ENCODE measurements at places on chromosomes 3 and 15.

GRCh38 chr15:39066677-39067076 lies 502.1 kb upstream of the RASGRP1 start:
- DNase-seq, result no peak

GRCh38 chr3:149744151-149744550 lies 8.1 kb downstream of the COMMD2 start:
- DNase-seq, result no peak

DNA sequence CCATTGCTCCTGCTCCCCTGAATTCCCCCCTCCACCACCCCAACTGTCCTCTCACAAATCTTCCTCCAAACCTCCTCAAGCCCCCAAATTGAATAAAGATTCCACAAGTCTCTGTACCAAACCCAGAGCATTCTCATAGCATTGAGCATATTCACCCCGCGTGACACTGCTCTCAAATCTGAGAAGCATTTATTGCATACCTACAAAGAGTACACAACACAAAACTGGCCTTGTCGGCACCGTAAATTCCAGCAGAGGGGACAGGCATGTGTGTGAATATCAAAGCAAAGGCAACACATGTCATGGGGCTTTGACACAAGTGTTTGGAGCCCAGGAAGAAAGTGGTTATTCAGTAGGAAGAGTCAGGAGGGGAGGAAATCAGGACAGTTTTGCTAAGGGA lies 2.6 kb downstream of the CLDN18 start:
- DNase-seq, result no peak

DNA sequence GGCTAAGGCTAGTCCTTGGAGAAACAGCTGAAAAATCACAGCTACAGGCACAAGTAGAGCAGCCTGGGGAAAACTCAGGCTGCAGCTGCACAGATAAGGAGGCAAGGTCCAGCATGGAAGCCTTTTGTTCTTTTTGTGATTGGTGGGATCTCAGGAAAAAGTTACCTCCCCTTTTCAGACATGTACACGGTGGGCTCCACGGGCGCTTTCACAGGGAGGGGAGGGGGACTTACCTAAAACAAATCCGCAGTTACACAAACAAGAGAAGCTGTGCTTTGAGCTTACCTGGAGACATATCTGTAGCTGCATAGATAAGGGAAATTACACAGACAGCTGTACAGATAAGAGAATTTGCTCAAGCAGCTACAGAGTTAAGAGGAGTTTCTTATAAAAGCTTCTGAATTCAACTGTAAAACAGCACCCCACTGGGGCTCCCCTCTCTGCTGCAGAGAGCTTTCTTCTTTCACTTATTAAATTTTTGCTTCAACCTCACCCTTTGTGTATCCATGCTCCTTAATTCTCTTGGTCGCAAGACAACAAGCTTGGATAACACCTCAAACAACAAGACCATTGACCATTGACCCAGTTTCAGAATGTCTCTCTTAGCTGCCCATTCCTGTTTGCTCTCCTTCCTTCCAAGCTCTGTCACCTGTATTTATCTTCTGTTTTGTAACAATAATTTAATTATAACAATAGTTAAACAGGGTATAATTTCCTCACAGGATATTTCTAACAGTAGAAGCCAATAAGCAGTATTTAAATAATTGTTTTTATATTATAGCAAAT lies 10.9 kb upstream of the CD200 start:
- no peak for DNase-seq

DNA sequence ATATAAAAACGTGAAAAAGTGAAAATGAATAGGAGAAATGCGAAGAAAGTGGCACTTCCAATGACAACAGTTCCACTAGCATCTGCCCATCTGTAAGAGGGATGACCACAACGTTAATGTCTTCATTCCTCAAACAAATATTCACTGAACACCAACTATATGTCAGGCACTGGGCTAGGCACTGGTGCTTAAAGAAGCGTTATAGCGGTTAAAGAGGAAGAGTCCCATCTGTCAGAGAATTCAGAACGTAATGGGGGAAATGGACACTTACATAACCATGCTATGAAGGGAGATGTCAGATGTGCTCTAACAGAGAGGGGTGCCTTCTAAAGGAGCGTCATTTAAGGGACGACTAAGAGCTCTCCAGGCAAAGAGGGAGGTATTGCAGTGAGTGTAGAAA lies 8.2 kb downstream of the RUBCN start:
- DNase-seq, result no peak

- DNase-seq, result no peak
These were observed 47.2 kb downstream of the PPARG start for GRCh38 chr3:12336099-12336498.

DNA sequence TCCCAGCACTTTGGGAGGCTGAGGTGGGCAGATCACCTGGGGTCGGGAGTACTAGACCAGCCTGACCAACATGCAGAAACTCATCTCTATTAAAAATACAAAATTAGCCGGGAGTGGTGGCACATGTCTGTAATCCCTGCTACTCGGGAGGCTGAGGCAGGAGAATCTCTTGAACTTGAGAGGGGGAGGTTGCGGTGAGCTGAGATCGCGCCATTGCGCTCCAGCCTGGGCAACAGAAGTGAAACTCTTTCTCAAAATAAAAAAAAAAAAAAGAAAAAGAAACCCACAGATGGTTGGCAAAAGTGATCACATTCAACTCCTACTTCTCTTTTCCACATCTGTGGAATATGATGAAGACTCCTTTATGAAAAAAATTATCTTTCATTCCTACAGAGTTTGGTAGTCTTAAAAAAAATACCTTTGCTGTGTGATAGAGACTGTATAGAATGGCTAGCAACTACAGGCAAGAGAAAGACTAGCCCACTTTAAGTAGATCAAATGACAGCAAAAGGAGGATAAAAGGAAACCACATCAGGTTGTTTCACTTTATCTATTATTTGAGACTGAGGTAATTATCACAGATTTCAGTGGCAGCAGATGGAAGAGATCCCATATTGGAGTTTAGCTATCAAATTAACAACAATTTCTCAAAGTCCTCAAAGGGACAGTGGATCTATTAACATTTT lies 172.9 kb upstream of the TSPAN3 start:
- no peak for DNase-seq

DNA sequence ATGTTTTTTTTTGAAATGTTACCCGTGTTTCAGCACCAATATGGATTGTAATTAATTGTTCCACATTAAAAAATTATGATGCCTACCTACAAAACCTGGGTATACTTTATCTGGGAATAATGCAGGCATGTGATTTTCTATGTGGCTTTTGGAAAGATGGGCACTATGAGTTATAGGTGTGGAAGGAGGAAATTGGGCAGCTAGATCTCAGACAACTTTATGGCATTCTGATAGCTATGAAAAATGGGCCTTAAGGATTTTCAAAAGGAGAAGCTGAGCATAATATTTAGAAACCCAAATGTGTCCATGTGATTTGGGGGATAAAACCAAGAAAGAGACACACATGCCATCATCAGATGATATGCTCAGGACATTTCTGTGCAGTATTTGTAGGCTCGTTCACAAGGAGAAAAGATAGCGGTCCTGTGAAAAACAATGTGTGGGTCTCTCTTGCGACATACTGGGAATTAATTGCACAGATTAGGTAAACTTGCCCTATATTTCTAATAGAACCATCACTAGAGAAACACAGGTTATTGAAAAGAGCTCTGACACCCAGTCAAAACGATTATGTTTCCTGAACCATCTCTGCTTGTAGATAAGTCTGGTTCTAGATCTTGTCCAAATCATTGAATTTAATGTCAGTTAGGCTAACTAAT lies 35.3 kb downstream of the ARPP21 start:
- DNase-seq, result no peak

DNA sequence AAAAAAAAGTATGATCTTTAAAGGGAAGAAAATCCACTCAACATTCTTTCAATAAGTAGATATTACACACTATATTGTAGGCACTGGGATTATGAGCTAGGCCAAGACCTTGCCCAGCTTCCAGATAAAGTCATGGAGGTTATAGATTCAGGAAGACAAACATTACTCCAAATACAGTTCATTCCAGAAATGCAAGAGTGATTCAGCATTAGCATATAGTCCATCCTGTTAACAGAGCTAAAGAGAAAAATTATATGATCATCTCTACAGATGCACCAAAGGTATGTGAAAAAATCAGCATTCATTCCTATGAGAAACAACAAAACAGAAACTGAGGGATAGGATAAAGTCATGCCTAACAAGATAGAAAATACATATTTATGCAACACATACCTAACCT lies 42.1 kb upstream of the NSMCE3 start:
- DNase-seq, result no peak

DNA sequence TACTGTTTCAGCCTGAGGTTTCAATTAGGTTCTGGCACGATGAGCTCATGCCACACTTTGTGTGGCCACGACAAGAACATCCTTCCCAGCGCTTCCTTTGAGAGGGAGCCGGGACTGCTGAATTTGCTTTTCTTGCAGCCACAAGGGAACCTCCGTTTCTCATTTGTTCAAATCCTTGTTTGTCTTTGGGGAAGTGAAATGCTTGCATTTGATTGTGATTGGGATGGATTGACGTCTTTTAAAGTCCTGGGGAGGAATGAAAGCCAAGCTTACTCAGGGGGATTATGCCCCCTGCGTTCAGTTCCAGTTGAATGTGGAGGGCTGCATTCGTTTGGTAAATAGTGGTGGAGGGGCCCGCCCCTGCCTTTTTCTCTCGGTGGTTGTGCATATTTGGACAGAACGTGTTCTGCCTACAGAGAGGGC lies 277.6 kb downstream of the THSD4 start:
- DNase-seq, result no peak

DNA sequence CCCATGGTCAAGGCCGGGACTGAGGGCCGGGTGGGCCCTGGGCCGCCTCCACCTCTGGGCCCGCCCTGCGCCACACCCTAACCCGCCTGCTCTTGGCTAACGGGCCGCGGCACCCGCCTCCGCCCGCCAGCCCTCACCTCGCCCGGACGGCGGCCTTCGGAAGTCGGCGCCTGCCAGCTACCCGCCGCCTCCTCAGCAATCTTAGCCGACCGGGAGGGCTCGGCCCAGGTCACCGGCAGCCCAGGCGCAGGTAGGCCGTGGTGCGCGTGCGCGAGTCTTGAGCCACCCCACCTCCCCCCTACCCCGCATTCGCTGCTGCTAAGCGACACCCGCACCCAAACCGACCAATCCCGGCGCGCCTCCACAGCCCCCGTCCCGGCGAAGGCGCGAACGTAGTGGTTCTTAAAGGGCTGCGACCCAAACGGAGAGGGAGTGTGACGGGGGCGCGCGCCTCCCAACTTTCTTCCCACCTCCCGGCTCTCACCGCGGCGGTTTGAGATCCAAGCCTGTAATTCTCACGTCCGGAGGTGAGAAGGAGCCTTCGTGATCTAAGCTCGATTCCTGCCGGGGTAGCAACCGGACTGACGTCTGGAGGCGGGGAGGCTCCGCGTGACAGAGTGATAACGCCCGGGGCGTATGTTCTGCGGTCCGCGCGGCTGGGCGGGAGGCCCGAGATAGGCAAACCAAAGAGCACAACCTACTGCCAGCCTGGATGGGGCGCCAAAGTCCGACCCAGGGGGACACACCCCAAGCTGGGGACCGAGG lies at the start of gene SEC22C:
SEC22C (minus strand) TSS at position 259 of the 765 bp plus-strand sequence. CDS start 12,921 bp downstream, outside the sequence.
- peak; percentile 95 for DNase-seq

- no peak for DNase-seq
These were observed 11.7 kb upstream of the DUSP7 start for GRCh38 chr3:52068055-52068571.

GRCh38 chr3:3919316-3919715 lies 120.1 kb downstream of the LRRN1 start:
- DNase-seq, result no peak
